ENCODE measurements at places on chromosomes 2 and 18.

DNA sequence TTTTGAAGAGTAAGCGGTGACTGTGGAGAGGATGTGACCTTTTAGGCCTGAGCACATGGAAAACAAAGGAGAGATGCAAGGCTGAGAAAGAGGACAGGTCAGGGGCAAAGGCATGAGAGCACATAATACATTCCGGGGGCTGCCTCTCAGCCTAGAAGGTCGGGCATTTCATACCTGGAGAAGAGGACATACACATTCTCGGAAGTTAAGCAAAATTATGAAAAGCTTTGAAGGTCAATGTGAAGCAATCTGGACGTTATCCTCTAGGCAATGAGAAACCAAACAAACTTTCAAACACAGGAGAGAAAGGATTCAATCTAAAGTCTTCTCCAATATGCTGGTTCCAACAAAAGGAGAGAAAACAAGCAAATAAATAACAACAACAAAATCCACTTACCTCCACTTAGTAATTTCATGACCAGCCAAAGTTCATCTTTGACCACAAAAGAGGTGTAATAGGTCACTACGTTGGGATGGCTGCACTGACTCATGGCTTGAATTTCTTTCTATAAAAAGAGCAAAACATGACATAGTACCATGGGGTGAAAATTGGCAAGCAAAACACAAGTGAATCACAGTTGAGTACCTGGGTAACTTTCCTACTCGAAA lies 80.4 kb downstream of the STK39 start:
- DNase-seq = no peak

DNA sequence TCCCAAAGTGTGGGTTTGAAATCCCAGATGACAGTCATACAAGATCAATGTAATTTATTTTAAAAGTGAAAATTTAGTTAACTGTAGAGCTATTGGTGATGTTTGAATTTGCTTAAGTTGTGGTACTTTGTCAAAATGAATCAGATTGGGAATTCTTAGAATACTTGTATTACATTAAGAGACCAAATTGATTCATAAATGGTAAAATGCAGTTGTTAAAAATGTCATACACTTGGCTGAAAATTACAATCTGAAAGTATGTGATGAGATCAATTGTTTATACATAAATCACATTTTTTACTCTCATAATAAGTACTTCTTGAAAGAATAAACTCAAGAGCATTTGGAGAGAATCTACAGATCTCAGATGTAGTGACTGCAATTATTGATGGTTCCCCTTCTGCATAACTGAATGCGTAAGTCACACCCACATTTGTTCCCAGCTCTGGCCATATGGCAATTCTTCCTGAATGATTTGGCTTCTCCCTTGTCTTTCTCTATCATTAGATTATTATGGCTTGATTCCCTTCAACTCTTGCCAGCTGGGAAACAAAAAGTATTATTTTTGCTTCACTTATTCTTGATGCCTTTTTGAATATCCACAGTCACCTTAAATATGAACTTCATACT lies 558.5 kb downstream of the CPS1 start:
- DNase-seq = no peak

- DNase-seq = no peak
Observed at GRCh38 chr2:9262671-9263171, 56.1 kb downstream of the ASAP2 start.

DNA sequence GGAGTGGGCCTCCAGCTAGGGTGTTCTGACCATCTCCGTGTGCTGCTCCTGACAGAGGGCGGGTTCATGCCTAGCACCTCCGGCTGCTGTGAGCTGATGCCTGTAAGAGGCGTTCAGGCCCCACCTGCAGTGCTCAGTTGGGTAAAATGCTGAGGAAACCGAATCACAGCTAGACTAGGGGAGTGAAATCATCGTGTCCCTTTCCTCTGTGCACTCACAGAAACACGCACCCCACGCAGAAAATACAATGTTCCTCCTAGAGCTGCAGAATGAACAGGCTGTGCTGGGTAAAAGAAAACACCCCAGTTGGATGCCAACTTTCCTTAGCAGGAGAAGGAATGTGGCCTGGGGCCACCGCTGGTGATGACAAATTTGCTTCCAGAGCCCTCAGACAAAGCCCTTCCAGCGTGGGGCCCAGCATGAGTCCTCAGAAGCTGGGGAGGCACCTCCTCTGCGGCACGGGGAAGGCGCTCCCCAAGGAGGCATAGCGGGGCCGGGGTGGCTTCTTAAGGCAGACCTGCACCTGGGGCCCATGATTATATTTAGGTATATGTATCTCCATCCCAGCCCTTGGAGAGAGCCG lies 16.3 kb upstream of the ARHGEF4 start:
- no peak for DNase-seq

DNA sequence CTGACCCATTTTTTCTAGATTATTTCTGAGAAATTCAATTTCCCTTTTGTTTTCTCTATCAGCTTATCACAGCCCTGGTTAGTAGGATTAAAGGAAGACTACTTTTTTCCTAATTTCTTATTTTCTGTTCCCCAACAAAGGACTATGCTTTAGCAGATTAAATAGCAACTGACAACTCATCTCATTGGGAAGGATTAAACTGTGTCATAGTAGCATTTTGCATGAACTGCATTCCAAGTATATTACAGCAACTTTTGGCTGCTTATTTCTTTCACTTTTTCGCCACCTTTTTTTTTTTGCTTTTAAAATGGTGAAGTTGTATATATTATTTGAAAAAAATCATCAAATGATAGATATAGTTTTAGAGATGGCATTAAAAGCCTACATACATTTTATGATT lies 570.3 kb downstream of the FBXO15 start:
- DNase-seq = no peak

DNA sequence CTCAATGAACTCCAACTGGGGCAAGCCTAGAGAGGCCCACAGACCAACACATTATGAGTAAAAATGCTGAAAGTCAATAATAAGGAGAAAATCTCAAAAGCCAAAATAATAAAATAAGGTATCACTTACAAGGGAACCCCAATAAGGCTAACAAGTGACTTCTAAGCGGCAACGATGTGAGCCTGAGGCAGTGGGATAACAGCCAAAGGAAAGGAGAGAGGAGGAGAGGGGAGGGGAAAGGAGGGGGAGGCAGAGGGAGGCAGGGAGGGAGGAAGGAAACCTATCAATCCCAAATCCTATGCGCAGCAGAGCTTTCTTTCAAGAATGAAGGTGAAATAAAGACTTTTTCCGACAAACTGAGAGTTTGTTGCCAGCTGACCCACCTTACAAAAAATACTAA lies 6.0 kb upstream of the NFATC1 start:
- no peak for DNase-seq

DNA sequence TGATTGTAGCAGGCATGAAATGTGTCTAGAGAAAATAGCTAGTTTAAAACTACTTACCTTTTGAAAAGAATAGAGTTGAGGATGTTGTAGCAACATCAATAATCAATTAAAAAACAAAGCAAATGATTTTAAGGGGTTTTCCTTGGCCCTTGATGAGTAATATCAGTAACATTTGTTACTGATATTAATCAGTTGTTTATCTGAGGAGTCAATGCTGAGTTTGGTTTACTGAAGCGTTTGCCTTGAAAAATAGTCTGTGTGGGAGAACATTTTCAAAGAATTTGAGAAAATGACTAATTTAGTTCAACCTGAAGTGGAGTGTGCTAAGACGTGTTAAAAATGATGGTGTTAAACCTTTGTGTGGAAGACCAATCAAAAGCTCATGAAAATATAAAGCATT lies 9.3 kb downstream of the PTH2R start:
- no peak for DNase-seq

DNA sequence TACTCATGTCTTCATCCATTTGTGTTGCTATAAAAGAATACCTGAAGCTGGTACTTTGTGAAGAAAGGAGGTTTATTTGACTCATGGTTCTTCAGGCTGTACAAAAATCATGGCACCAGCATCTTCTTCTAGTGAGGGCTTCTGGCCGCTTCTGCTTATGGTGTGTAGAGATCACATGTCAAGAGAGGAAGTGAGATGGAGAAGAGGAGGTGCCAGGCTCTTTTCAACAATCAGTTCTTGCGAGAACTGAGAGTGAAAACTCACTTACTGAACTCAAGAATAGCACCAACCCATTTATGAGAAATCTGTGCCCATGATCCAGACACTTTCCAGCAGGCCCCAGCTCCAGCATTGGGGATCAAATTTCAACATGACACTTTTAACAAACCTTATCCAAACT lies 30.0 kb upstream of the BARD1 start:
- DNase-seq = no peak

- DNase-seq = peak; percentile 30
Observed at GRCh38 chr18:79422022-79422782, 26.5 kb downstream of the NFATC1 start.

GRCh38 chr2:216862628-216863398 lies 2.9 kb upstream of the TNP1 start:
- DNase-seq = no peak

GRCh38 chr18:374721-375168 lies 106.9 kb upstream of the THOC1 start:
- no peak for DNase-seq

DNA sequence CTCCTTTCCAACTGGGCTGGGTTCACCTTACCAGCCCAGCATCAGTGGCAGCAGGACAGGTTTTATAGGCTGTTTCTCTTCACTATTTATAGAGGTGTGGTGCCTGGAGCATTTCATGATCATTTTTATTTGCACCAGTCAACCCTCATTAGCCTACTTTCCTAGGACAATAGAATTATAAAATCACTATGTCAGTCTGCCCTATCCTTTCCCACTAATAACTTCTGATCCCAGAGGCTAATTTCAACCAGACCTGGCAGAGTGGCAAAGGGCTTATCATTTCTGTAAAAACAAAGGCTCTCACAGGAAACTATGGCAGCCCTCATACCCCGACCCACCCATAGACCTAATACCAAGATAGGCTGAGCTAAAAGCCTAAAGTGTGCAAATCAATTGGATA lies 243.5 kb upstream of the TMEFF2 start:
- DNase-seq = no peak

DNA sequence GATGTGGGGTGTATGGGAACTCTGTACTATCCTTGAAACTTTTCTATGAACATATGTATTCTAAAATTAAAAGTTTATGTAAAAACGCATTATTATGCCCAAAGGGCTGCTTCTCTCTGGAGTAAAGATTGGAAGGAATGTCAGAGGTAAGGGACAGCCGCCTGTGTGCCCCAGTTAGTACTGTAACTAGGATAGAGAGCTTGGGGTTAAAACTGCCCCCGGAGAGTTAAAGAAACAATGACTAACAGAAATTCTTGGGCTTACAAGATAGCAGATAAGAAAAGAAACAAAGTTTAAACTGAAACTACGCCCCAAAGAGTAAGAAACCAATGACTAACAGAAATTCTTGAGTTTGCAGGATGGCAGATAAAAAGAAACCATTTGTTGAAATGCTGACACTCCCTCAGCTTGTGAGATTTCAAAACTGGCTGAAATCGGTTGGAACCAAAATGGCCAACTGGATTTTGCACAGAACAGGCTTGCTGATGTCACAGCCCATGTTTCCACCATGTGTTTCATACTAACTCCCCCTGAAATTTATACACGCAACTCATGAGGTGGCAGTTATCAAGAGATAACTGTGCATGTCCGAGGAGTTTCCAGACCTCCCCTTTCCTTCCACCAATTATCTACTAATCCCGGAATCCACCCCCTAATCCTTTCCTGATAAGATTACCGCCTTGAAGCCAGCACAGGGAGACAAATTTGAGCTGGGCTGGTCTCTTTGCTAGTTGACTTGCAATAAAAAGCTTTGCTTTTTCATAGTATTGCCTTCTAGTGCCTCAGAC lies 8.7 kb upstream of the TXNDC2 start:
- no peak for DNase-seq

GRCh38 chr2:178301649-178302238 lies 107.4 kb downstream of the OSBPL6 start:
- DNase-seq = no peak

DNA sequence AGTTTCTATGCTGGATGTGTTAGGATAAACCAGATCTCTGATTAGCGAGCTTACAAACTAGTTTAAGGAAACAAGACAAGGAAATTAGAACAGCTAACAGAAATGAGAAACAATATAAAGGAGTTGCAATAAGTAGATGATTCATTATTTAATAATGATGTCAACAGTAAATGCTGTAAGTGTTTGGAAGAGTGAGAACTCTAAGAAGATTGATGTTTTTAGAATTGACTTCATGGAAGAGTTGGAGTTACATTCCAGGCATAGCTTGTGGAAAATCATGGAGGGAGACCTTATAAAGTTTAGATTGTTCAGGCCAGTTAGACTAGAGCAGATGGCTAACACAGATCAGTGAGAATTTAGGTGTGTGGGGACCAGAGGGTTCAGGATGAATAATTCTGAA lies 32.6 kb downstream of the PPP1R1C start:
- DNase-seq = no peak

DNA sequence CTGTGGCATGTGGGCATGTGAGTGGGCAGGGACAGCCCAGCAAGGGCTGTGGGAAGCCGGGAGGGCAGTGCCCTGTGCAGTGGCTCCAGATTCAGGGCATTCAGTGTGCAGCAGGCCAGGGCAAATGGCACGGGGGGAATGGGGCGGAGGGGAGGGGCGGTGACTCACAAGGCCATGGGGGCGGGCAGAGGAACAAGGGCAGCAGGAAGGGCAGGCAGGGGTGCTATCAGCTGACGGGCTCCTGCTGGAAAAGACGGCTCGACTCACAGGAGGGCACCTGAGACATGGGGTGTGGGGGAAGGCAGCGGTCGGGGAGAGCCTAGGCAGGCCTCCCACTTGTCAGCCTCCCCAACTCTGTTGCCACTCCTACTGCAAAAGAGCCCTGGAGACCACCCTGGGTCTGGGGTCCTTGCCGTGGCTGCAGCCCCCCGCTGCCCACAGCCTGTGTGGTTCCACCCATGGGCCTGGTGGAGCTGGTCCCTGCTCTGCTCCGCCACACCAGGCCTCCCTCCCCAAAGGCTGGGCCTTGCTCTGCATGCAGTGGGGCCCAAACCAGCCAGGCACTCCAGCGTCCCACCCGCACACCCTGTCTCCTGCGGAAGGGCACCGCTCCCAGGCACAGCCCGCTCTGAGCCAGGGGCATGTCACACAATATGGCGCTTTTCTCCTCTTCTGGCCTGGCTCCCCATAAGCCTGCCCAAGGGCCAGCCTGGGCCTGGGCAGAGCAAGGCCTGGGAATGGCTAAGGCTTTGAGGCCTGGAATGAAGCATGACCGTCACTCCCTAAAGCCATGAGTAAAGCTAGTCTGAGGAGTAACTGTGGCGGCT lies 25.9 kb downstream of the HS6ST1 start:
- peak; percentile 17 for DNase-seq

DNA sequence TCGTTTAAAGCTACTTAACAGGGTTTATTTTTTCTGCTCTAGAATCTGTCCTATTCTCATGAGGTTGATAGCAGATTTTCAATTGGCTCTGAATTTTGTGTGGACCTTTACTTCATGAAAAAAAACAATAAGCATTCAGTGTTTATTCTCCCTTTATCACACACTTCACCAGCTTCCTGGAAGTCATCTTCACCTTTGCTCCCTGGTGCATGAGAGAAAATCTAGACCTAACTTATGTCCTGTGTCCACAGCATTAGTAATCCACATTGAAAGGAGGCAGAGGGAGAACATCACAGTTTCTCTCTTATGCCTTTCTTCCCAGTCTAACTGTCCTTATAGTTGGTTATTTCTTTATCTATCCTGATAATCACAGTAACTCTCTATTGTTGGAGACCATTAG lies 316.1 kb downstream of the PTH2R start:
- DNase-seq = no peak

GRCh38 chr2:208012449-208012848 lies 12.9 kb downstream of the PLEKHM3 start:
- no peak for DNase-seq

Data from right cardiac atrium (tissue), 5 donors.